ENCODE measurements at places on chromosomes 1 and 21. TPM values are rescaled to one million over a fixed set of nuclear protein-coding genes. Genes with fewer than 3 reads are reported as not detected.

Gene PLA2G2F
- polyA plus RNA-seq = not detected

Gene C1orf185
- not detected for polyA plus RNA-seq

- no peak overlapping the region for H3K27ac ChIP-seq
- no peaks in the 10 kb centered on the region for H3K27me3 ChIP-seq
- no peaks in the 10 kb centered on the region for H3K36me3 ChIP-seq
- H3K4me1 ChIP-seq = no peaks in the 10 kb centered on the region
Observed at GRCh38 chr1:213681788-213682340, 305.9 kb upstream of the PROX1 start.

Gene NTMT2
- polyA plus RNA-seq = not detected

GRCh38 chr1:63148825-63149645 is 173.3 kb upstream of the FOXD3 start:
- H3K27ac ChIP-seq = no peak overlapping the region
- no peaks in the 10 kb centered on the region for H3K4me1 ChIP-seq
- H3K4me3 ChIP-seq = no peak overlapping the region
- no peaks in the 10 kb centered on the region for H3K36me3 ChIP-seq
- no peaks in the 10 kb centered on the region for H3K27me3 ChIP-seq
- DNase-seq = peak; percentile 32

DNA sequence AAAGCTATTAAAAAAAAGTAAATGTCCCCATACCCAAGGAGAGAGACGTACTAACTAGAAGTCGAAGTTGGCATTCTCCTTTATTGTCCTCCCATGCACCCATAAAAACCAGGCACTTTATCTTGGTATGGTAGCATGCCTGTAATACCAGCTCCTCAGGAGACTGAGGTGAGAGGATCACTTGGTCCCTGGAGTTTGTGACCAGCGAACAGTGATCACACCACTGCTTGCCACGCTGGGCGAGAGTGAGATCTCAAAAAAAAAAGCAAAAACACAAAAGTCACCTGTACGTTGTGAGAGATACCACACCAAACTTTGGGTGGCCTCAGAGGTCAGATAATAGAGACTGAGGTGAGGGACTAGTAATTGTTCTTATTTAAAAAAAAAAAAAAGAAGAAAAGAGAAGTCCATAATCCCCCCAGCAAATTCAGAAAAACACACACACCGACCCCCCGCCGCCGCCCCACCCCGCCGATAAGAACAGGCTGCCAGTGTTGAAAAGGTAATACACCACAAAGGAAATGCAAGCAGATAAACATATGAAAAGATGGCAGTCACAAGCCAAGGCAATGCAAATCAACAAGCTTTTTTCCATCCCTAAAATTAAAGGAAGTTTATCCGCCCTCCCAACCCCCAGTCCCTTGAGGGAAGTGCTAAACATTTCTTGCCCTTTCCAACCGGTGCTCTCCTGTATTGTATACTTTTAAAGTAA is 3.6 kb downstream of the L1TD1 start:
- no peaks in the 10 kb centered on the region for H3K4me1 ChIP-seq
- no peaks in the 10 kb centered on the region for H3K36me3 ChIP-seq
- H3K27ac ChIP-seq = no peak overlapping the region
- DNase-seq = peak; percentile 15

DNA sequence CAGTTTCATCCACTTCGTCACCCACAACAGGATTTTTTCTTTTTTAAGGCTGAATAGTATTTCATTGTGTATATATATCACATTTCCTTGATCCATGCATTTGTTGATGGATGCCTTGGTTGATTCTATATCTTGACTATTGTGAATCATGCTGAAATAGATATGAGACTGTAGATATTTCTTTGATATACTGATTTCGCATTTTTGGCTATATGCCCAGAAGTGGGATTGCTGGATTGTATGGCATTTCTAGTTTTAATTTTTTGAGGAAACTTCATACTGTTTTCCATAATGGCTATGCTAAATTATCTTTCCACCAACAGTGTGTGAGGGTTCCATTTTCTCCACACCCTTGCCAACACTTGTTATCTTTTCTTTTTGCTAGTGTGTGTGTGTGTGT is 5.0 kb downstream of the GUCA2B start:
- DNase-seq = no peak
- no peaks in the 10 kb centered on the region for H3K4me1 ChIP-seq
- H3K36me3 ChIP-seq = no peaks in the 10 kb centered on the region
- H3K27ac ChIP-seq = no peak overlapping the region

DNA sequence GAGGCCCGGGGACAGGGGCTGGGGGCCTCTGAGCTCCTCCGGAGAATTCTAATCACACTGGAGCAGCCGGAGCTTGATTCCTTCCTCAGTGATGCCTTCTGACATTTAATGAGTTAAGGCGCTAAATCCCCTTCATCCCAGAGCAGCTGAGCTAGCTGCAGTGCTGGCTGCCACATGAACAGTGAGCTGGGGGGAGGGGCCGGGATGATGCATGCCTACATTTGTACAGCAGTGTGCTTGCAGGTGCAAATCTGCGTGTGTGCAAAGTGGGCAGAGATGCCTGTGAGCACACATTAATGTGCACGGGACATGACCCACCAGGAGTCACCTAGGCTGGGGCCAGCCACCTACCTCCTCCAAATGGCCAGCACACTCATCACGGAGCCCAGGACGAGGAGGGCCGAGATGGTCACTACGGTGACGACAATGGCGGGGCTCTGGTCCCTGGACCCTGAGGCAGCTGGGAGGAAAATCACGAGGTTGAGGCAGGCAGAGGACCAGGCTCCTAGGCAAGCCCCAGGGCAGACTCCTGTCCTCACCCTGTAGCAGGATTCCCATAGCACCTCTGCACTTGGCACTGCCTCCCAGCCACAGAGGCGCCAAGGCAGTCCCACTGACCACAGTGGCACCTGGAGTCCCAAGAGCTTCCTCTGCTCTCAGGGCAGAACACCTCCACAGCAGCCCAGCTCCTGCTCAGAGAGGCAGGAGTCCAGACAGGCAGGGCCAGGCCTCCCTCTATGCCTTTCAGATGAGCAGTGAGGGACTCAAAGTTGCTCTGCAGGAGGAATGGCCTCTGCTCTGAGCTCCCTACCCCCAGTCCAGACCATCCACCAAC is 34.7 kb downstream of the CDCA8 start:
- no peaks in the 10 kb centered on the region for H3K27me3 ChIP-seq
- DNase-seq = no peak
- H3K4me3 ChIP-seq = no peak overlapping the region
- H3K27ac ChIP-seq = no peak overlapping the region
- no peaks in the 10 kb centered on the region for H3K4me1 ChIP-seq

Gene CXADR
- polyA plus RNA-seq = 13.6 TPM

DNA sequence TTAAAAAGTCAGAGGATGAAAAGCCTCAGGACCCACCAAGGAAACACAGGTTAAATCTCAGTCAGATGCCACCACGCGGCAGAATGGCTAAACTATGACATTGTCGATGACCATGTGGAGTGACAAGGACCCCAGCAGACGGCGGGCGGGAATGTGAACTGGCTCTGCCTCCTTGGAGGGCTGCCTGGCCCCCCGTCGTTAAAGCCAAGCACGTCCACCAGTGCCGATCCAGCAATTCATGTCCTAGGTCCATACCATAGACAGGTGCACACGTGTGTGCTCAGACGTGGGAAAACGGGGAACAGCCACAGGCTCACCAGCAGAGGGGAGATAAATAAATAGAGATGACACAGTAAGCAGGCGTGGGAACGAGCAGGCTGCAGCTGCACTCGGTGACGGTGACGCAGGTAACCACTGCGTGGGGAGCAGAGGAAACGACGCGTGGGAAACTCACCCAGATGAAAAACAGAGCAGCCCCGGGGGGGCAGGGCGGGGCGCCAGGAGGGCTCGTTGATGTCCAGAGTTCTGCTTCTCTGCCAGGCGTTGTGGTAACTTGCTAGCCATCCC is 28.3 kb upstream of the PCBP3 start:
- no peaks in the 10 kb centered on the region for H3K36me3 ChIP-seq
- H3K27me3 ChIP-seq = peaks cover 34% of the 10 kb centered on the region
- H3K4me1 ChIP-seq = no peaks in the 10 kb centered on the region
- no peak overlapping the region for H3K27ac ChIP-seq

Gene MYBPH
- polyA plus RNA-seq = 0.19 TPM

DNA sequence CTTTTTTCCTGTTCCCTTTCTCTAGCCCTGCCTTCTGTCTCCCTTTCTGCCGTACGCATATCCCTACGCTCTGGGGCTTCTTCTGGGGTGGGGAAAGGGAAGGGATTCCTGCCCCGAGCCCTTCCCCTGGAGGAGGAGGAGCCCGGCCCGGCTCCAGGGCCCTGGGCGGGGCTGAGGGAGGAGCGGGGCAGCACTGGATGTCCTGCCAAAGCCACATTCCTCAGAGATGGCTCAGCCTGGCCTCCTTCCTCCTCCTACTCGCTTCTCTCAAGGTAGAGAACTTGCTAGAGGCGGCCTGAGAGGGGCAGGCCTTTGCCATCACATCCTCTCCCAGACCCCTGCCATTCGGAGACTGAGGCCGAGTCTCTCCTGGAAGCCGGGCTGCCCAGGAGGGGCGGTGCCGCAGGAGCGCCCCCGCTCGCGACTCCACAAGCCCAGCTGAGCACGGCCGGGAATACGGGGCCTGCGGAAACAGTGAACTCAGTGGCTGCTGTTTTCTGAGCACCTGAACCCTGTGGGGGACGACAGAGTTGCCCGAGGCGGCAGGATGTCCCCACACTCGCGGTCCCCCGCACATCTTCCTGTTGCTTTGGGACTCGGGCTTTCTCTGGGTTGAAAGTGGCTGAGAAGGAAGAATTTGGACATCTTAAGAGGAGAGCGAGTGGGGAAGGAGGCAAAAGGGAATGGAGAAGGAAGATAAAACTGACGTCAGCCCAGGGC is 12.2 kb downstream of the ADAMTSL4 start:
- H3K4me1 ChIP-seq = peaks cover 76% of the 10 kb centered on the region
- H3K36me3 ChIP-seq = peaks cover 26% of the 10 kb centered on the region
- DNase-seq = peak; percentile 98

DNA sequence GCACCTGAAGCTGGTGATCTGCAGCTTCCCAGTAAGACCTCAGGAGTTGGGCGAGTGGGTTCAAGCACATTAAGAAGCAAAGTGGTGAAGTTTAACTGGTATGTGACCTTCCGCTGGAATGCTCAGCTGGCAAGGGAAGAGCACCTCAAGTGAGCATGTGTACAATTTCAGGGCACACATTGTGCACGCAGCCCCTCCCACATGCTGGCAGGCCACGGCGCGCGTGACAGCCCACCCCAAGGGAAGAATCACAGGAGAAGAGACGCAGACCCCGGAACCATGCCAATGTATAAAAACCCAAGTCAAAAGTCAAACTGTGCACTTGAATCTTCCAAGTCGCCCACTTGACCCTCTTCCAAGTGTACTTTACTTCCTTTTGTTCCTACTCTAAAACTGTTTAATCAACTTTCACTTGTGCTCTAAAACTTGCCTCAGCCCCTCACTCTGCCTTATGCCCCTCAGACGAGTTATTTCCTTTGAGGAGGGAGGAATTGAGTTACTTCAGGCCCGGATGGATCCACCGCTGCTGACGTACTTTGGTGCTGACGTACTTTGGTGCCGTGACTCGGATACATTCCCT is 20.0 kb downstream of the LRRC3 start:
- no peaks in the 10 kb centered on the region for H3K4me1 ChIP-seq
- no peaks in the 10 kb centered on the region for H3K36me3 ChIP-seq
- no peaks in the 10 kb centered on the region for H3K27me3 ChIP-seq
- no peak overlapping the region for H3K27ac ChIP-seq
- DNase-seq = no peak
